Mesendoderm (in vitro differentiated cells): ENCODE measurements at places on chromosomes 5 and 9.

DNA sequence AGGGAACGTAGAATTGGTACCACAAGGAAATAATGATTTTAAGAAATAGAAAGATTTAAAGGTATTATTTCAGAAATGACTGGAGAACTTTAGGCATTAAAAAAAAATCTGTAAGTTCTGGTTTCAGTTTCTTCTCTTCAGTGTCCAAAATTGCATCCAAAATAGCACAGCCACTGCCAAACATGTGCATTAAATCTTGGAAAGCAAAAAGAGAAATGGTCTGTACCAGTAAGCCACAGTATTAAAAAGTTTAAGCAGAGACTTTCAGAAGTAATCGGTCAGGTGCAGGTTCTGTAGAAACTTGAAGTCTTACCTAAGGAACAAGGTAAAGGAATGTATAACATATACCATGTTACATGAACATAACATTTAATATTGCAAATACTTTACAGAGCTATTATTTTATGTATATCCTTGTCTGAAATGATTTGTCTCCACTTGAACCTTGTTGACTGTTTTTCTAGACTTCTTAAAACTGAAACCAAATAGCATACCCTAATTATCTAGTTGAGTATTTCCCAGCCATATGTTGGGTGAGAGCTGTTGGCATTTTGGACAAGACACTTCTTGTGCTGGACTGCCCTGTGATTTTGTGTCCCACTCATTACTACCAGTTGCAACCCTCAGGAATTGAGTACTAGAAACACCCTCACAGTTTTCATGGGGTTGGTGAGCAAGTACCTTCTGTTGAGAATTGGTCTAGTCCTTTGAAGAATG is 32.1 kb downstream of the NIPBL start:
- no peak overlapping the region for H3K27ac ChIP-seq
- H3K27me3 ChIP-seq = no peaks in the 10 kb centered on the region
- no peak for DNase-seq
- no peaks in the 10 kb centered on the region for H3K4me1 ChIP-seq
- H3K4me3 ChIP-seq = no peak overlapping the region
- H3K36me3 ChIP-seq = no peaks in the 10 kb centered on the region

GRCh38 chr5:148084269-148084668 is 20.5 kb downstream of the SPINK5 start:
- no peak overlapping the region for H3K27ac ChIP-seq
- peak; percentile 90 for DNase-seq
- H3K27me3 ChIP-seq = no peaks in the 10 kb centered on the region
- H3K4me3 ChIP-seq = no peak overlapping the region

DNA sequence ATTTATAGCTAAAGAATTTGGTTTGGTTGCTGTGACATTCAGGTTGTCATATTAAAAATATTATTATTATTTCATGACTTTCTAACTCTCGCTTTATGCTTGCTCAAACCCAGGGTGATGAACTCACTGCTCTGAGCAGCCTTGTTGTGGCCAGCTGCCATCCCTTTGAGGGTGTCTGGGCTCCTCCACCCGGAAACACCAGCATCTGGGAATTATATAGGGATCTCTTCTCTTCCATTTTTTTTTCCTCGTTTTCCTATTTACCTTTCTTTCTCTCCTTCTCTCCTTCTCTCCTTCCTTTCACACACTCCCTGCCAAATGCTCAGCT is 355.8 kb upstream of the SMARCA2 start:
- no peak overlapping the region for H3K4me3 ChIP-seq
- H3K27ac ChIP-seq = no peak overlapping the region
- H3K36me3 ChIP-seq = no peaks in the 10 kb centered on the region
- no peaks in the 10 kb centered on the region for H3K27me3 ChIP-seq
- no peak for DNase-seq

GRCh38 chr5:55191165-55191564 is 18.2 kb upstream of the CDC20B start:
- DNase-seq = no peak
- no peaks in the 10 kb centered on the region for H3K27me3 ChIP-seq
- no peak overlapping the region for H3K4me3 ChIP-seq
- no peaks in the 10 kb centered on the region for H3K4me1 ChIP-seq
- H3K36me3 ChIP-seq = no peaks in the 10 kb centered on the region

DNA sequence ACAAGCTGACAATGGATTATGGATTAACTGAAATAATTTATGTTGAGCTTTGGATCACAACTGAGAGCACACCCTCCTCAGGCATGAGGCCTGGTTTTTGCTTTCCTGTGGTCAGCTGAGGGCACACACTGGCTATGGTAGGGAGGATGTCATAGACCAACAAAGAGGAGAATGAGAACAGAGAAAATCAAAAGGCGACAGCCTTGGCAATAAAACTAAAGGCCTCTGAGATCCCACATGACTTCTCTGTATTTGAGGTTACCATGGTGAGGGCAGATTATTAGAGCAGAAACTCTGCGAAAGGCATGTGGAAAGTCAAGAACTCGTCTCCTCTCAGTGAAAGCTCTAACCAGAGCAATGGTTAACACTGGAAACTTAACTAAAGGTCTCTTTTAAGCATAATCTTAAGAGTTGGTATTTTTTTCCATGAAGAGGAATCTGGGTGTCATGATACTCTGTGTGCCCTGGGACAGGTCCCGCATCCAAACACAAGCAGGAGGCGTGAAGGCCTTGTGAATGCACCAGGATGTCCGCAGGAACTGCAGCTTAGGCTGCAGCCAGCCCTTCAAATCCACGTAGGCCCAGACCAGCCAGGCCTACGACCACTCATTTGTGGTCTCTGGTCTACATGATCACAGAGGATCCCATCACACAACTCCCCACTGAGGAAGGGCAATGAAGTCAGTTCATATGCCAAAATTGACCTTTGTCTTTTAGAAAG is 12.4 kb upstream of the MEIKIN start:
- DNase-seq = peak; percentile 19
- no peaks in the 10 kb centered on the region for H3K4me1 ChIP-seq
- H3K27ac ChIP-seq = no peak overlapping the region

GRCh38 chr9:114697951-114698351 is 16.0 kb upstream of the TEX48 start:
- no peak overlapping the region for H3K4me3 ChIP-seq
- no peak for DNase-seq
- H3K4me1 ChIP-seq = peaks cover 3% of the 10 kb centered on the region
- H3K27ac ChIP-seq = no peak overlapping the region

DNA sequence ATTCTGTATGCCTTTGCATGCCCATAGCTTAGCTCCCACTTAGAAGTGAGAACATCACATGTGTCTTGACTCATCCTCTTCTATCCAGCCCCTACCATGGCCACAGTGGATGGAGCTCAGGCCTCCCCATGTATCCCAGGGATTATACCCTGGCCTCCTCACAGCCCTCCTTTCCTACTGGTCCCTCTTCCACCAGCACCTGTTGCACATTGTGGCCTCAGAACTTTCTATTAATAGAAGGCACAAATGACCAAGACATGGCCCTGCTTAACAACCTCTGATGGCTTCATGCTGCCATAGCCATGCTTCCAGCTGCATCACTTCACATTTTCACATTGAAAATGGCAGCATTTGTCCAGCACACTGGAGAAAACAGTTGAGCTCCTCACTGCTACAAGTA is 315.4 kb downstream of the CDK5RAP2 start:
- no peak for DNase-seq
- H3K27ac ChIP-seq = no peak overlapping the region
- H3K36me3 ChIP-seq = no peaks in the 10 kb centered on the region

DNA sequence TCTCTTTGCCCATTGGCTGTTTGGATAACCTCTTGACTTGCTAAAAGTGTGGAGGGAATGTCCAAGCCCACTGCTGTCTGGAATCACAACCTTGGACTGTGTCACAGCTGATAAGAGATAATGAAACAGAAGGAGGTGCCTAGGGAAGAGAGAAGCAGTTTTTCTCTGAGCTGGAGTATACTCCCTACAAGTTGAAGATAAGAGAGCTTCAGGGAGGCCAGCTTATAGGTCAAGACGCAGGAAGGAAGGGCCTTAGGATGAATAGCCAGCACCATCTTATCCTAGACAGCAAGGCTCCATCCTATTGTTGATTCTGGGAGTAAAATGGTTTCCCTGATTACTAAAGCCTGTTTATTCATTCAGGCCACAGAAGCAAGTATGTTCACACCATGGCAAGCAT is 244.7 kb downstream of the NPR3 start:
- no peaks in the 10 kb centered on the region for H3K36me3 ChIP-seq
- peak overlapping the region; percentile 43 for H3K27ac ChIP-seq
- H3K4me1 ChIP-seq = no peaks in the 10 kb centered on the region
- no peaks in the 10 kb centered on the region for H3K27me3 ChIP-seq

DNA sequence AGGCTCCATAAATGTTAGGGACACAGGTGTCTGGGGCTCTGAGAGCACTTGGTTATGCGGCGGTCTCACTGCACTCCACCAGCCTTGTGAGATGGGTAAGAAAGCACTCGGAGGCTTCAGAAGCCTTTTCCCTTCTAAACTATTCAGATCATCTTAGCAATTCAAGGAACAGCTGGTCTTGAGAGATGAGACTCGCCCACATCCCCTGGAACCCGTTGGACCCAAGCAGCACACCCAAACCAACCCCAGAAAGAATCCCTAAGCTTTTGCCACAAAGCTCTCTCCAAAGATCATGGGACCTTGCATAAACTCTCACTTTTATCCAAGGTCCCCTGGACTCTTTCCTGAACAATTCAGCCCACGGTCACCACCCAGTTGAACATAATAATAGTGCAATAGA is 90.2 kb downstream of the RAPGEF1 start:
- H3K27me3 ChIP-seq = no peaks in the 10 kb centered on the region
- no peak overlapping the region for H3K27ac ChIP-seq
- no peak overlapping the region for H3K4me3 ChIP-seq
- no peaks in the 10 kb centered on the region for H3K36me3 ChIP-seq

GRCh38 chr5:150353032-150353675 is 4.3 kb upstream of the TCOF1 start:
- H3K27me3 ChIP-seq = no peaks in the 10 kb centered on the region
- peak; percentile 28 for DNase-seq
- no peak overlapping the region for H3K4me3 ChIP-seq
- H3K36me3 ChIP-seq = no peaks in the 10 kb centered on the region
- H3K27ac ChIP-seq = no peak overlapping the region
- peaks cover 4% of the 10 kb centered on the region for H3K4me1 ChIP-seq
